ENCODE measurements at places on chromosomes 2 and 18. TPM values are rescaled to one million over a fixed set of nuclear protein-coding genes. Genes with fewer than 3 reads are reported as not detected.
A peak's percentile ranks its signal among the peaks of the same experiment; 100 is the strongest.

GRCh38 chr18:4658804-4659203, 203.7 kb upstream of the DLGAP1 start:
- DNase-seq: no peak

DNA sequence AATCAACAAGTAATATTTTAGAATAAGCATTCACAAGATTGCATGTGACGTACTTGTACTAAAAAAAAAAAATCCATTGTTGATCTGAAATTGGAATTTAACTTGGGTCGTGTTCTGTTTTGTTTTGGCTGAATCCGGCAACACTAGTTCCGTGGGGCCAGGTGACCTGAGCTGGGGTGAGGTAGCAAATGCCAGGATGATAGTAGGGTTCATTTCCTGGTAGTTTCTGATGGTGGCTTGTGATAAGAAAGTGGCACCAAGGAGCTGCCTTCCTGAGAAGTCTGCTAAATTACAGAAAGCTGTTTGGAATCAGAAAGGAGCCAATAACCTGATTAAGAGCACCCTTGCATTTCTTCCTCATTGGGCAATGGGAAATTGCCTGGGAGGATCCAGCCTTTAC, 126.4 kb upstream of the DLX2 start:
- no peak for DNase-seq

DNA sequence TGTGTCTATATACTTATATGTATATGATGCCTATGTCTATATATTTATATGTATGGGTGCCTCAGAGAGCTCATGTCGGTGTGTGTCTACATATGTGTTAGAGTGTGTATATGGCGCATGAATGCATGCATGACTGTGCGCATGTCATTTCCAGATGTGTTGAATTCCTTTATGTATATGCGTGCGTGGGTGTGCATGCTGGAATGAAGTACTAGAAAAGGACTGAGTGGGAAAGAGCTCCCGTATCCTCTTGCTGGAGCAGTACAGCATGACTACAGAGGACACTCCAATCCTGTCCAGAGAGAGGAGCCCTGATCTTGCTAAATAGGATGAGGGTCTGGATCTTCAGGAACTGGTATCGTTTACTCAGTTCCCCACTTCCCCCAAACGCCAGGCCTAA, 56.8 kb upstream of the LRPPRC start:
- DNase-seq: no peak

GRCh38 chr2:42503291-42503690, 9.5 kb upstream of the KCNG3 start:
- no peak for DNase-seq

DNA sequence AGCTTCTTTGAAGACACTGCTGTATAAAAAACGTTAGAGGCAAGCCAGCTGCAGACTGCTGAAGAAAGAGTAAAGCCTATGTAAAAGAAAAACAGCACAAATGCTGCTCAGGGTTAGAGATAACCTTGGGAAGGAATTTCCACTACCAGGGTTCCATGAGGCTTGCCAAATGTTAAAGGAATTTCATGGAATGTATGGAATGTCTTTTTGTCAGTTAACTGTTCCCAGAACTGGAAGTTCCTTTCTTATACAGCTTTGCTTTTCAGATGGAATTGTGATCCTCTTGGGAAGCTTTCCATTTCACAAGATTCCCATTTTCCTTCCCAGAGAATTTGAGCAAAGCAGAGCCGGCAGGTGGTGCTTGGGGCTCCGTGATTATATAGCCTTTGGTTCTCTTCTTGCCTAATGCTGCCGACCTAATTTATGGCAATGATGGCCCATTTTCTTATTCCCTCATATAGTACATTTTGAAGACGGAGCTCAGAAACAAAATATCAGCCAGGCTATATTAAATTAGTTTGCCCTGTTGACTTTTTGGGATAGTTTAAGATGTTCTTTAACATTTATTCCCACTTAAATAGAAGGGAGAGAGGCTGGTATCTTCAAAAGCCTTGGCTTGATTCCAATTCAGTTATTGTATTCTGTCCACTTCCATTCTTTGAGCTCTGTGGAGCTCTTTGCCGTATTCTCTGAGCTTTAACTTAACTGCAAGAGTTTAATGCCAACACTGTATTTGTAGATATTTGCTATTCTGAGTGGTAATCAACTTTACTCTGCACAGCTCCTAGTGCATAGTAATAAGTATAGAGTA, 162.3 kb downstream of the PHLPP1 start:
- peak; percentile 8 for DNase-seq

GRCh38 chr2:137221797-137222492, 456.6 kb downstream of the THSD7B start:
- no peak for DNase-seq

DNA sequence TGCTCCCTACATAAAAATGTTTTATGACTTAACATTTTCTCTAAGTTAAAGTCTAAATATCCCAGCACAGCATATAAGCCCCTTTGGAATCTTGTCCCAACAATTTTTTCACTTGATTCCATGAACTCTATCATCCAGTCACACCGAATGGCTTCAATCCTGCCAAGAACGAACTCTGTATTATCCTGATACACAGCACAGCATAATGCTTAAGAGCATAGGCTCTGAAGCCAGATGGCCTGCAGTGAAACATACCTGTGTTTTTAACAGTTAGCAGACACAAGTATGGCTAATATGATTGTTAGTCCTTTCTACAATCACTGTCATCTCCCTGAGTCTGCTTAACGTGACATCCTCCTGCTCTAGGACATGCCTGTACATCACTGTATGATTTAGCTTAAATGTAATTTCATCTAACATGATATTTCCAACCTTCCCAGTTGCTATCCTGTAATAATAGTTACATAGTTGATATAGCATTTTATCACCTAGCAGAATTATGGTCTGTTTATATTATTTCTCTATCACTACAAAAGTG, 669.5 kb downstream of the ERBB4 start:
- DNase-seq: no peak

The C2orf80 gene
- polyA plus RNA-seq: 0.19 TPM

The ALPI gene
- polyA plus RNA-seq: not detected

The OSBPL1A gene
- polyA plus RNA-seq: 58.7 TPM

- no peak for DNase-seq
These were observed 585.0 kb downstream of the NR4A2 start for GRCh38 chr2:155747531-155747930.
